HepG2 (cell line): ENCODE measurements at places on chromosomes 13 and 19. TPM values are rescaled to one million over a fixed set of nuclear protein-coding genes. Genes with fewer than 3 reads are reported as not detected.
A peak's percentile ranks its signal among the peaks of the same experiment; 100 is the strongest.

GRCh38 chr19:43605875-43606568 is 5.9 kb upstream of the SRRM5 start:
- H3K4me1 ChIP-seq, result no peaks in the 10 kb centered on the region
- no peak overlapping the region for H3K4me3 ChIP-seq
- no peaks in the 10 kb centered on the region for H3K27me3 ChIP-seq
- peaks cover 16% of the 10 kb centered on the region; the same call in 2 of the 3 replicates for H3K36me3 ChIP-seq

DNA sequence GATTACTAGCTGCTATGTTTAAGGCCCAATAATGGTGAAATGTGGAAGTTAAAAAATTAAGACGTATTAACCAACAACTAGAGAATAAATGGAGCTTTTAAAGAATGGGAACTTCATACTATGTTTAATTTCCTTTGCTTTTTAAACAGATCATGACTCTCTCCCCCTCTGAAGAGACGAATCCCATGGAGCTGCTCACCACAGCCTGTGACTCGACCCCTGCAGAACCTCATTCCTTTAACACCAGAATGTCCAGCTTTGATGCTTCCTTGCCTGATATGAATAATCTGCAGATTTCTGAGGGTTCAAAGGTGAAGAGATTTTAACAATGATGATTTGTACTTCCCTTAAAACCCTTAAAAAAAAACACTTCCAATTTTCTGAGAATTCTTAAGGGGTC is 53.0 kb downstream of the ZAR1L start:
- H3K36me3 ChIP-seq, result no peaks in the 10 kb centered on the region; the same call in 2 of the 3 replicates
- no peak for DNase-seq
- H3K4me1 ChIP-seq, result peaks cover 93% of the 10 kb centered on the region
- peak overlapping the region; percentile 62 for H3K27ac ChIP-seq
- H3K4me3 ChIP-seq, result no peak overlapping the region

DNA sequence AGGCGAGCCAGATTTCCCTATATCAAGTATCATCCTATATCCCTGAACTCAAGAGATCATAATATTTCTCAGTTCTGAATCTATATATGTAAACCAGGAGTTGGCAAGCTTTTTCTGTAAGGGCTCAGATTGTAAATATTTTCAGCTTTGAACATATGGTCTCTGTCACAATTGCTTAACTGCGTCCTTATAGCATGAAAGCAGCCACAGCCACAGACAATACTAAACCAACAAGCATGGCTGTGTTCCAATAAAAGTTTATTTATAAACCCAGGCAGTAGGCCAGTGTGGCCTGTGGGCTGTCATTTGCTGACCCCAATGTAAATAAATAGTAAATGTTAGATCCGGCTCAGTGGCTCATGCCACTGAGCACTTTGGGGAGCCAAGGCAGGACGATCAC is 12.2 kb upstream of the MYH14 start:
- no peaks in the 10 kb centered on the region; the same call in 1 of the 2 replicates for H3K27me3 ChIP-seq
- DNase-seq, result no peak
- H3K4me3 ChIP-seq, result no peak overlapping the region
- no peaks in the 10 kb centered on the region for H3K36me3 ChIP-seq
- no peak overlapping the region for H3K27ac ChIP-seq

ZNF780A gene
- total RNA-seq, result 22.7 and 22.9 TPM in 2 replicates

ZNF490 gene
- 2.9 and 5.2 TPM in 2 replicates for total RNA-seq

FGF21 gene
- total RNA-seq, result not detected in 2 replicates
